Immature natural killer cell (primary cell): ENCODE measurements at places on chromosomes 12 and 14. TPM values are rescaled to one million over a fixed set of nuclear protein-coding genes. Genes with fewer than 3 reads are reported as not detected.

- DNase-seq, result no peak
Observed at GRCh38 chr12:128661226-128661569, 162.6 kb downstream of the SLC15A4 start.

DNA sequence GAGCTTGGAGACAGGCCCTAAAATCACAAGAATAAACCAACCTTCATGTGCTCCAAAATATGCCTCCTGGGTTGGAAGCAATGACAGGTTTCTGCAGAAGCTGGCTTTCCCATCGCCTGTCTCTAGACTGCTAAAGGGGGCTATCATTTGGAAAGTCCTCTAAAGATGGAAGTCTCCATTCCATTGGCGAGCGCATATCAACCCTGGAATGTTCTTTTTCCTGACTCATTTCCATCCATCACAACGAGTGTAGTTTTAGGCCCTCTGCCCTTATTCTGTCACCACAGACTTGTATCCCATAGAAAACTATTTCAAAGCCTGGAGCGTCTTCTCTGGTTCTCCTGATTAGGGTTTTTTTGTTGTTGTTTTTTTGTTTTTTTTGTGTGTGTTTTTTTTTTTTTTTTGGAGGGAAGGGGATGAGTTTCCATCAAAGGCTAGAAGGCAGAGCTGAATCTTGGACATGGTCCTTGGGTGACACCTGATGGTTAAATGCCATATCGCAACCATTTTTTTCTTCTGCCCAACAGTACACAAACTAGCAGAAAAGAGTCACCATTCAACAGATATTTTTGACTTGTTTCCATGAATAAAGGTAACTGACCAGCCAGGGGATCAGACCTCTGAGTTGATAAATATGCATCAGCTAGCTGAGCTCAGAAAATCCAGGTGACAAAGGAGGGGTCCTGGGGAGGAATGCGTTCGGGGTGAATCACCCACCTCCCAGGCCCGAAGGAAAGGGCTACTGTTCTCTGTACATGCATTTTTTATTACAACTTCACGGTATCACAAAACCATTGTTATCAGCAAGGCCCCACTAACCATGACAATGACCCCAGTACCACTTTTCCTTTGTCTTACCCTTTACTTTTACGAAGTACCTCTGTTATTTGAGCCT, 40.5 kb downstream of the KCNA5 start:
- DNase-seq, result peak; percentile 6

DNA sequence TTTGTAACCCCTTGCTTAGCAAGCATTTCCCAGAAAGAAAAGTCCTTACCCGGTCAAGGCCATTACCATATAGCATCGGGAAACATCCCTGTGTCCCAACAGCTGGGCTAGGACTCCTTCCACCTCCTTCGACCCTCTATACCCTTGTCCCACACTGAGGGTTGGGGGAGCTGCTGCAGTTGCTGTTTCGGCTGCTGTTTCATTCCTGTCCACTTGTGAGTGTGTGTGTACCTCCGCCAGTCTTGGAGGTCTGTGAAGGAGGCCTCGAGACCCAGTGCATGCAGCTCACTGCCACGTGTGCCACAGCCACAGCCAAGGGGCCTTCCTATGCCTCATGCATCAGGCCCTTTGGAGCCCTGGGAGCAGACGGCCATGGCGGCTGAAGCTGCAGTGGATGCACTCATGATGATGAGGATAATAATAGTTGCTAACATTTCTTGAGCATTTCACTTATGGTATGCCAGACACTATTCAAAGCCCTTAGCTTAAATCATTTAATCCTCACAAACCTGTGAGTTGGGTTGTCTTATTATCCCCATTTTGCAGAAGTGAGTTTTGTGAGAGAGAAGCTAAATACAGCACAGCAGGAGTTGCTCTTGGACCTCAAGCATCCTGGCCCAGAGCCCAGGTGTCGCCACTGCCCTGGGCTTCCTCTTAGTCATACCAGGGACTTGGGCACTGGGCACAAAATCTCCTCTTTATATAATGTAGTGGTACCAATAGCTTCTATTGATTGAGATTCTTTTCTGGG, 156.5 kb downstream of the PRKCH start:
- DNase-seq, result peak; percentile 32

Gene RPL10L
- polyA plus RNA-seq, result not detected

Gene LRRC9
- polyA plus RNA-seq, result not detected
